Non-pigmented ciliary epithelial cell (primary cell): ENCODE measurements at places on chromosomes 3 and 15.
A peak's percentile ranks its signal among the peaks of the same experiment; 100 is the strongest.

GRCh38 chr3:93855401-93855800, 118.3 kb downstream of the PROS1 start:
- DNase-seq: no peak

DNA sequence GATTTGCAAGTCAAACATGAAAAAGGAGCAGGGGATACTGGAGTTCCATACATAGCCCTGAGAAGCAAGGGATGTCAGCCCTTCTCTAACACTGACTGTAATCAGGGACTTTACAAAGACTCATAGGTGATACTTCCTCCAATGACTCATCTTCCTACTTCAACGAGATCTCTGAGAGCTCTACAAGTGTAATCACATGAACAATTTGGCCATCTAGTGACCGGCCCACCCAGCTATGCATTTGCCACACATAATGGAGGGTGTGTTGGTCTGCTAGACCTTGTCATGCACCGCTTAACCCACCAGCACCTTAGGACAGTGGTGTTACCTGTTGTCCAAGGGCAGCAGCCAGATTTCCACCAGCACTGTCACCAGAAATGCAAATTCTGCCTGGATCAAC, 75.3 kb downstream of the NCEH1 start:
- DNase-seq: no peak

DNA sequence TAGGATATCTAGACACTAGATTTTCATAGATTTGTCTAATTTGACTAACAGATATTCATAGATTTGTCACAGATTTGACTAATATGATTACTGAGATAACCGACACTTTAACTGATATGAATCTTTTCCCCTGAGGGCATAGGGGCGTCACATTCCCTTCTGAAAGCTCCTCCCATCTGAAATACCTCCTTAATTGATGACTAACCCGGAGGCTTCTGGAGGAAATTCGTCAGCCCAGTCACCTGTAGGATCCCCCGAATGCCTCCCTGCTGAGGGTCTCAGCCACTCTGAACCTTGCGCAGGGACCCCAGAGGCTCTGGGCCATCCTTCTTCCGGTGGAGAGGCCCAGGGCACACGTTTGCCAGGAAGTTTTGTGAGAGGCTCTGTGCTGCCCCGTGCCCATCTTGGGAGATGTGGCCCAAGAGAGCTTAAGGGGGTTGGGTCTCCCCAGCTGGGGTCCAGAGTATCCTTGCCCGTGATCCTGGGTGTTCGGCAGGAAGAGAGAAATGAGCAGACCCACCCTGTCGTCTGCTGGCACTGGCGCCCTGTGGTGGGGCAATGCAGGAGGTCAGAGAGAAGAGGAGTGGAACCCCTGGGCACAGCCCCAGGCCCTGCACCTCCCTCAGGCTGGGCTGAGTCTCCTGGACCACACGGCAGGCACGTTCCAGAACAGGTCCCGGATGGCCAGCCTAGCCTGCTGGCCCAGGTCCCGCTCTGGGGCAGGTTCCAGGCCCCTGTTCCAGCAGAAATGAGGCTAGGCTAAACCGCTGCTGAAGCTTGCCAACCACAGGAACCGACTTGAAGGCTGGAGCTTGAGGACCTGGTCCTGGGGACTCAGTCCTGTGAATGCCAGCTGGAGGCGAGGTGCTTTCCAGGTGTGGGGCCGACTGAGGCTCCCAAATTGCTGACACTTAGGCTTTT, 1.7 kb downstream of the PLA2G4D start:
- no peak for DNase-seq

- DNase-seq: no peak
Observed at GRCh38 chr3:170762064-170762463, 107.9 kb downstream of the RPL22L1 start.

GRCh38 chr3:126130981-126131745, 47.2 kb upstream of the SLC41A3 start:
- DNase-seq: no peak

DNA sequence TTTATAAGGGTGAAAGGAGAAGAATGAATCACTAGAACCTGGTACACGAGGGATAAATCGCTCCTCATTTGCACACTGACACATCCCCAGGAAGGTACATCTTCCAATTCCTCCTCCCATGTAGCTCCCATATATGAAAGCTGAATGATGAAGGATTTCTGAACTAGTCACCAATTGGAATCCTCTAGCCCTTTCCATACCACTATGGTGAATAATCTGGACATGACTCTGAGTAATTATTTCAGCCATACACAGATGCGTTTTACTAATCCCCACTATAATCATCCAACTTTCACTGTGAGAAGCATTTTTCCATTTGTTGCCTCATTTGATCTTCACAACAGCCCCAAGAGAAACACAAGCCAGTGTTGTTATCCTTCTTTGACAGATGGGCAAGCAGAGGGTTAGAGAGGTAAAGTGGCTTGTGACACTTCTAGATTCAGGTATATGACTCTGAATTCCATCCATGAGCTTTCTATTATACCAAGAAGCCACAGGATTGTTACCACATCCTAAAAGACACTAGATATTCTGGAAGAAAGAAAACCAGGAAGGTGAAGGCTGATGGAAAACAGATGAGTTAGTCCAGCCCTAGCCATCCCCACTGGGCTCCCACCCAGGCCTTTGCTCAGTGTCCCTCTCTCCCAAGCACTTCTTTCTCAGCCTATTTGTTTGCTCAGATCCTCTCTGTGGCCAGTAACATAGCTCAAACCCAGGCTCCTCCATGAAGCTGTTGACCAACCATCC, 22.2 kb upstream of the BCL6 start:
- peak; percentile 77 for DNase-seq

DNA sequence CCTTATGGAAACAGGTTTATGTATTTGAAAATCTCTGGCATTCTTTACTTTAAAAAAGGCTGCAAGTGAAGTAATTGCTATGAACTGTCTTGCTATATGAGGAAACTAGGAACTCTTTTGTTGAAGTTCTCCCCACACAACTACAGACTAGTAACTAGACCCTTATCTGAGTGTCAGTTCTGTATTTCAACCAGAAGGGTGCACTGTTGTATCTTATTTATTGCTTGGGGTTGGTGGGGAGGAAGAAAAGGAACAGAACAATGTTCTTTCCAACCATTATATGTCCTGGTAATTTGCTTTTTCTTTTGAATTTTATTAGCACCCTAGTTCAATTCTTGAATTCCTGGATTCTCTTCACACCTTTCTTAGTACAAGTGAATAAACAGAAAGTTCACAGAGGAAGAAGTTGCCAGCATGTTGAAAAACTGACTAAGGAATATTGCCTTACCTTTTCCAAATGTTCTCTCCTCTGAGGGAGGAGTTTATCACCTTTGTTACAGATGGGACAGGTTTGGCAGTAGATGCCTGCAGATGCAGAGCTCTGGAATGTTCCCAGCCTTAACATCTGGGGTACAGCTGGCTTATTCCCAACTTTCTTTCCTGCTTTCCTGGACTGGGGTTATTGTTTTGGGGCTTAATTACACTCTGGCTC, 162.4 kb upstream of the CFAP20DC start:
- peak; percentile 9 for DNase-seq

DNA sequence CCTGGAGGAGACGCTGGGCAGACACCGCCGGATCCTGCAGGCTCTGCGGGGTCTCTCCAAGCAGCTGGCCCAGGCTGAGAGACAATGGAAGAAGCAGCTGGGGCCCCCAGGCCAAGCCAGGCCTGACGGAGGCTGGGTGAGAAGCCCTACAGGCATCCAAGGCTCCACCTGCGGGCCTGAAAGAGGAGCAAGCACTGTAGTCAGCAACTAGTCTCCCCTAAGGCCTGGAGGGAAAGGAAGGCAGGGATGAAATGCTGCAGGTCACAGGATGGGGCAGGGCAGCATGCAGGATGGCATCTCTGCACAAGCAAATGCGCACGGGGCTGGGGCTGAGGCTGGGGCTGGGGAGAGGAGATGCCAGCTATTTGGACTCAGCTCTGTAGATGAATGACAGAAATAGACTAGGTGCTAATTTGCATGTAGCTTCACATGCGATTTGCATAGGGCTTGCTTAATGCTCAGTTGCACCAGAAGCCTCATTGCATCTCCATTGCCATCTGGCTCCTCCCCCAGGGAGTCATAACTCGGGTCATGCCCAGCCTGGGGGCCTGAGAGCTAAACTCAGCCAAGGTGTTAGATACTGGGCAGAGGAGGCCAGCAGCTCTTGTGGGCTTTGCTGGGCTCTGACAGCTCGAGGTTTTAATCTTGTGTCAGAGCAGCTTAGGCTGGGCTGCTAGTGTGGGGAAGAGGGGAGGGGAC, 5.2 kb upstream of the CPLX3 start:
- no peak for DNase-seq

GRCh38 chr15:98609144-98609852, 39.0 kb upstream of the IGF1R start:
- peak; percentile 23 for DNase-seq

- DNase-seq: no peak
Observed at GRCh38 chr3:23676093-23676492, 129.7 kb upstream of the UBE2E1 start.

DNA sequence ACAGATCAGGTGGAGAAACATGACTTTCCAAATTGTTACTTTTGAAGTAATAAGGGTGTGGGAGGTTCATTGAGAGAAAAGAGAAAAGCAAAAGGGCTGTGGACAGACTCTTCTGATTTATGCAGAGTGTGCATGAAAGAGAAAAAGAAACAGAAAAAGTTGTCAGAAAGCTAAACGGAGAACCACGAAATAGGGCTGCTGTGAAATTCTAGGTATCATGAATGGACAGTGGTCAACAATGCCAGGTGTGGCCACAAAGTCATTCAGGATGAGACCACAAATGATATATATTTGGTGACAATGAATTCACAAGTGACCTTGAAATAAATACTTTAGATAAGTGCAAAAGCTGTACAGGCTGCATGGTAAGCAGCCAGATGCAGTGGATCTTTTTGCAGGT, 170.1 kb downstream of the IL5RA start:
- no peak for DNase-seq

GRCh38 chr3:58989163-58989562, 60.7 kb downstream of the CFAP20DC start:
- DNase-seq: no peak

DNA sequence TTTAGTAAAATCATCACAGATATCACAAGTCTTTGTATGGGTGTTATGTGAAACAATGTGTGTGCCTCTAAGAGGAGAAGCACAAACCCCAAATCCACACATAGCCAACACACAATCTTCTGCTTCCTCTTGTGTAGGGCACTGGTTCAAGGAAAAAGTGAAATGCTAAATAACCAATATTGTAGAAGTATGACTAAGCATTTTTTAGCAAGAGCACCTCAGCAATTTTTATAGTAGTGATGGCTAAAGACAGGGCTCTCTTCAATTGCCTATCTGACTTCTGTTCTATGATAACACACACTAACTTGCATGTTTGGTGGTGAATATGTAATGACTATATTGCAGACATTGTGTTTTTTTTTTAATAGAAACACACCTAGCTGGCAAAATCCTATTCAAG, 997.9 kb upstream of the ALCAM start:
- no peak for DNase-seq

- DNase-seq: no peak
Observed at GRCh38 chr15:48935236-48935635, 28.5 kb downstream of the SHC4 start.

DNA sequence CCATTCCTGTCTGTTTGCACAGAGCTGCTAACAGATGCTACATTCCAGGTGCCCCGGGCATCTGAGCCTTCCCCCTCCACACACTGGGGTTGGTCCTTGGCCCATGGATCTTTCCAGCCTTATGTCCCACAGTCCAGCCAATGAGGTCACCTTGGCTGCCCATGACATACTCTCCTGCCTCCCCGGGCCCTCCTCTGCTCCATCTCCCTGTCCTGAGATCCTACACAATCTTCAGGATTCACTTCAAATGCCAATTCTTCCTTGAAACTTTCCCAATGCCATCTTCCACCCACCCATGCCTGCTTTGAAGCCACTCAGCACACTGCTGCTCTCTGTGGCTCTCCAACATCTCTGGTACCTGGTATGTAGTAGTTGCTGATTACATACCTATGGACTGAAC, 4.3 kb downstream of the CHRNA3 start:
- no peak for DNase-seq

DNA sequence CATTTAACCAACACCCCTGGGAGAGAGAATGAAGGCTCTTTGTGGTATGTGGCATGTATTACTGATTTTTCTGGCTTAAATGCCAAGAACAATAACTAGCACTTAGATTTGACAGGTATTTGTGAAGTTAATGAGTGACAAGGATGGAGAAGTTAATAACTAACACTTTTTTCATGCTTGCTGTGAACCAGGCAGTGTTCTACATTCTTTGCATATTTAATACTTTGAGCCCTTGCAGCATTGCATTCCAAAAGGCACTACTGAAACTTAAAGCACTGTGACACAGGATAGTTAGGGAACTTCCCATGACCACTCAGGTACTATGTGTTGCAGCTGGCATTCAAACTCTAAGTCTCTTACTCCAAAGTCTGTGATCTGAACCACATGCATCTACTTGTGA, 650.6 kb downstream of the ZPLD1 start:
- peak; percentile 3 for DNase-seq

GRCh38 chr15:63156755-63157117, 541 bp downstream of the RPS27L start:
- no peak for DNase-seq
